SJCRH30 (cell line): ENCODE measurements at places on chromosomes 3 and 15. TPM values are rescaled to one million over a fixed set of nuclear protein-coding genes. Genes with fewer than 3 reads are reported as not detected.

ACKR4 gene
- total RNA-seq: not detected in 2 replicates

MOBP gene
- 0.04 TPM in 1 of 2 replicates, not detected in the other for total RNA-seq

GRCh38 chr3:100155128-100155527 lies 40.8 kb upstream of the FILIP1L start:
- DNase-seq: no peak

- no peak for DNase-seq
Observed at GRCh38 chr3:44939581-44940036, 36.4 kb downstream of the ZDHHC3 start.

DNA sequence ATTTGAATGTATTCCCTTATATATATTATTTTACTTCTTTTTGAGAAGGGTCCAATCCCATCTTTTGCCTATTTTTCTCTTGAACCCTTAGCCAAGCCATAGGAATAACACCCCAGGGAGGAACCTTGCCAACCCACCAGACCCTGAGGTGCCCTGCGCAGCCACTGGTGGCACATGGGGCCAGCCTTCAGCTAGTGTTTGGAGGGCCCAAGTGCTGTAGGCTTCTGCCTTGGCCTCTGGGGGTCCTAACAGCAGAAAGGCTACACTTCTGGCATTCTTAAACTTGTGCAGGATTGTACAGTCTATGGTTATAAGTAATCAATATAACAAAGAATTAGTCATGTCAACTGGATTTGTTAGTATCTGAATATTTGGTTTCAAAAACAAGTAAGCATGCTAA lies 34.5 kb downstream of the RUVBL1 start:
- no peak for DNase-seq

DNA sequence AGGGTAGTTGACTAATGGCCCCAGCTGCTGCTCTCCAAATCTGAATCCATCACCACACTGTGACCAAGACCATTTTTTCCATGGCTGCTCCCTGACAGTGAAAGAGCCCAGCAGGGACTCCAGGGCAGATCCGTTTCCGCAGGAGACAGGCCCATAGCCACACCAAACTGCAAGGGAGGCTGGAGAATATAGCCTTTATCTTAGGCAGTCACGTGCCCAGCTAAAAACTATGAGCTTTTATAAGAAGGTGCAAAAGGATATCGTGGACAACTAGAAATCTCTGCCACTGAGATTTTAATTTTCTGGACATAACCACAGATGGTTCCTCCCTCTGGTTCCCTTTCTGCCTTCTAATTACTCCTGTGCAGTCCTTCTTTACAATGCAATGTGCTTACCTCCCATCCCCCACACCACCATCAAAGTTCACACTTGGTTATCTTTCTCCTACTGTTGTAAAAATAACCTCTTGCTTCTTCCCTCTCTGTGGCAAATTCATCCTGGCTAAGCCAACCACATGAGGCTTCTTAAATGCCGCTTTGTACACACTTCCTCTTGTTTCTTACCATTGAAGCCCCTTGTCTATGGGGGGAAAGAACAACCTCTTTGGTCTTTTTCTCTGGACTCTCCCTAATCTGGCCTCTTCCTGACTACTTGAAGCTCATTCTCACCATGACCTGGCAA lies 233.7 kb downstream of the SHQ1 start:
- no peak for DNase-seq

DNA sequence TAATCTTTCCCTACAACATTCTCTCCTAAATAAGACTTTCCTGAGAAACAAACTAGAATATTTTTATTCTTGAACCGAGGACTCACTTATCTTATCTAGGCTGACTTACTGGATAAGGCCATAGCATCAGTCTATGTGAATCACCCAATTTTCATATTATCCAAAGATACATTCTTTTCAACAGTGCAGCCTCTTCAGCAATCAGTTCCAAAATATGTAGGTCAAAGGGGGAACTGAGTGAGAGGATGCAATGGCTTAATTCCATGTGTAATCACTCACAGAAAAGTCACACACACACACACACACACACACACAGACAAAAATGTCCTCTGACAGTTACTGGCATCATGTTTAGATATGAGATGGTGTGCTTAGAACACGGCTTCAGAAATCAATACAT lies 31.5 kb upstream of the MECOM start:
- DNase-seq: no peak

GRCh38 chr3:133851266-133851906 lies 44.3 kb downstream of the RAB6B start:
- no peak for DNase-seq

GRCh38 chr15:80834906-80835305 lies 55.7 kb downstream of the CEMIP start:
- no peak for DNase-seq

DNA sequence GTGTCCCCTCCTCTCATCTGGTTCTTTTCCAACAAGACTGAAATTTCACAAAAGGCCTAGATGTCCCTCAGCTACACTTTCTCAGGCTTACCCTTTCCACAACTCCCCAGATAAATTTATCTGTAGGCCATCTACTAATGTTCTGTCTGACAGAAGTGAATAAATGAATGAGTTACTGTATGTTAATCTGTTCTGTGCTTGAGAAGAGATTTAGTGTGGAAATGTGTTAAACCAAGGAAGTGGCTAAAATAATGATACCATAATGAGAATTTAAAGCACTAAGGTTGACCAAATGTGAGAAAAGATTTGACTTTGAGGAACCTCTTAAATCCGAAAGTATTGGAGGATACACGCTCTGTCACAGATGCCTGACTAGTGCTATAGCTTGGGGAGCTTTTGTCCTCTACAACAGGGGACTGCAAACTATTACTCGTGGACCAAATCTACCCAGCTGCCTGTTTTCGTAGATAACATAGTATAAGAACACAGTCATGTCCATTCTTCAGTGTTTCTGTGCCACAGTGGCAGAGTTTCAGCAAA lies 74.8 kb upstream of the P2RY1 start:
- no peak for DNase-seq

DNA sequence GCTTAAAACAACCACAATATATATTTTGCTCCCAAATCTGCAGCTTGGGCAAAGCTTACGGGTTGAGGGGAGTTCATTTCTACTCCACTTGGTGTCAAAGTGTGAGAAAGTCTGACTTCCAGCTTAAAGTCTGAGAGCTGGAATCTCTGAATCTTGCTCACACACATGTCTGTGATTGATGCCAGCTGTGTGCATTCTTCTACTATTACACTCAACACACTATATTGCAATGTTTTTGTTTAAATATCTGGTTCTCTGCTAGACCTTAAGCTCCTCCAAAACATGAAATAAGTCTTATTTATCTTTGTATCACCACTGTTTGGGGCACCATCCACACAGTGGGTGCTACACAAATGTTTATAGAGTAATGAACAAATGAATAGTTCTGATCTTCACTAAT lies 36.7 kb upstream of the SECISBP2L start:
- DNase-seq: no peak
